Small intestine (tissue), 16 donors: ENCODE measurements at places on chromosomes 16 and 17.
A peak's percentile ranks its signal among the peaks of the same experiment; 100 is the strongest.

DNA sequence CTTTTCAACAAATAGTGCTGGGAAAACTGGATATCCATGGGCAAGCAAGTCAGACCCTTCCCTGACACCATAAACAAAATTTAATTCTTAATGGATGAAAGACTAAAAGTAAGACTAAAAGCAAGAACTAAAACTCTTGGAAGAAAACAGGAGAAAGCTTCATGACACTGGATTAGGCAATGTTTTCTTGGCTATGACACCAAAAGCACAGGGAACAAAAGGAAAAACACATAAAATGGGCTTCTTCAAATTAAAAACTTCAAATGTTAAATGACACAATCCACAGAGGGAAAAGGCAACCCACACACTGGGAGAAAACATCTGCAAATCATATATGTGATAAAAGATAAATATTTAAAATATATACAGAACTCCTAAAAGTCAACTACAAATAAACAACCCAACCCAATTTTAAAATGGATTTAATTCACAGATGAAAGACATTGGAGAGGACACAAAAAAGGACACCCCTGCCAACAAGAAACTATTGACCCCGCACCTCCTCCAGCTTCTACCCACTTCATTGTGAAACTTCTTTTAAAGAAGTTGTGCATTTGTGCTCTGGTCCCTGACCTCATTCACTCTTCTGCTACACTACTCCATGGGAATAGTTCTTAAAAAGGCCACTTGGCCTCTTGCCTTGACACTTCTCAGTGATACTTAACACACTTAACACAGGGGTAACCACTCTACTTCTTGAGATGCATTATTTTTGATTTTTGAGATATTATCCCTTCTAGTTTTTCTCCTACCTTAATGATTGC lies 80.3 kb downstream of the TRIM37 start:
- no peak for DNase-seq

DNA sequence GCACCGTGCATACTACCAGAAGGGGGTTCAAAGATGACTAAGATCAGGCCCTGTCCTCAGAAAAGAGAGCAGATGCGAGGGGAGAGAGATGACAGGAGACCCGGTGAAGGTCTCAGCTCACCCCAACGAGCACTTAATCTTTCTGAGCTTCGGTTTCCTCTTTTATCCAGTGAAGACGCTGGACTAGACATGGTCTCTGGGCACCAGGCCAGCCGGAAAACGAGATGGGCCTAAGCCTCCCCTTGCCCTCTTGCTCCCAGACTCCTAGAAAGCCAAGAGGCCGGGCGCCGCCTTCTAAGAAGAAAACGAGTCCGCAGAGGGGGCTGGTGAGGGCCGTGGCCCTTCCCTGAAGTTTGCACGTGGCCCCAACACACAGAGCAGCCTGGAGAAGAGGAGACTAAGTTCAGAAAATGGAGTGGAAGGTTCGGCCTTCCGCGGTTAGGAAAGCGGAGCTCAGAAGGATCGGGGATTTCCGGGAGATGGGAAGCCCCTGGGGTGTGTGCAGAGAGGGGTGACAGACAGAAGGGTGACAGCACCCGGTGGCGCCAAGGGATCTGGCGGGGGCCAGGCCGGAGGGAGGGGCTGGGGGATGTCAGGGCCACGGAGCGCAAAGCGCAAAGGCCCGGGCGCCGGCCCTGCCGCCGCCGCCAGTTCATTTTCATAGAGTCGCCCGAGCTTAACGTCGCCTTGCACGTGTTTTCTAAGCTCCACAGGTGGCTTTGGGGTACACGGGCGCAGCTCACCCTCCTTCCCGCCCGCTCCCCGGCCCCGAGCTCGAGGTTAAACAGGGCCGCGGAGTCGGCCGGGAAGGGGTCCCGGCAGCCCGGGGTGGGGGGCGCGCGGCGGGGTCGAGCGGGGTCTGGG lies 42.1 kb upstream of the BHLHA9 start:
- peak; percentile 24 for DNase-seq

- DNase-seq = no peak
Measured at GRCh38 chr17:6591599-6592158, 35.3 kb upstream of the PITPNM3 start.

DNA sequence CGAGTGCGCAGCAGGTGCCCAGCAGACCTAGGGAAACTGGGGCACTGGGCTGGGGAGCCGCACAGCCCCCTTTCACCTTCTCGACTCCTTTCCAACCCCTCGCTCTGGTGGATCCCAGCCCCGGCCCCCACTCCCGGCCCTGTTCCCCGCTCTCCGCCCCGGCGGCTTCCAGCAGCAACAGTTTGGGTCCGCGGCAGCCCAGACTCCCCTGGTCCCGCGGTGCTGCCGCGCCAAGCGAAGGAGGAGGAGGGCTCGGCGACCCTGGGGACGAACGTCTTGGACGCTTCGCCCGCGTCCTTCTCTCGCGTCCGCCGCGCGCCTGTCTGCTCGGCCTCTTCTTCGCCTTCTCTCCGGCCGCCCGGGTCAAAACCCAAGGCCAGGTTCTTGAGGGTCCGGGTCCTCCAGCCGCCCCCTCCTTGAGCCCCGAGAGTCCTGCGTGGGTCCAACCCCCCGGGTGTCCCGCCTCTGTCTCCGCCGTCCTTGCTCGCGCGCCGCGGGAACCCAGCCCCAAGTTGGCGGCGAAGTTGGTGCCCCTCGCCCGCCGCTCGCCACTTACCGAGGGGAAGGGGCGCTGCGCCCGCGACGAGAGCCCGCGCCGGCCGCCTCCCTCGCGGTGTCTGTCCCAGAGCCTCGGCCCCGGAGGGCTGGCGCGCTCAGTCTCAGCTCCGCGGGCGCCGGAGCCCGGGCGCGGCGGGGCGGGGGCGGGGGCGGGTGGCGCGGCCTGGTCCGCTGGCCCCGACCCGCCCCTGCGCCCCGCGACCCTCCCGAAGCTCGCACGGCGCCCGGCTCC lies 1.4 kb upstream of the GRIN2C start:
- peak; percentile 18 for DNase-seq

DNA sequence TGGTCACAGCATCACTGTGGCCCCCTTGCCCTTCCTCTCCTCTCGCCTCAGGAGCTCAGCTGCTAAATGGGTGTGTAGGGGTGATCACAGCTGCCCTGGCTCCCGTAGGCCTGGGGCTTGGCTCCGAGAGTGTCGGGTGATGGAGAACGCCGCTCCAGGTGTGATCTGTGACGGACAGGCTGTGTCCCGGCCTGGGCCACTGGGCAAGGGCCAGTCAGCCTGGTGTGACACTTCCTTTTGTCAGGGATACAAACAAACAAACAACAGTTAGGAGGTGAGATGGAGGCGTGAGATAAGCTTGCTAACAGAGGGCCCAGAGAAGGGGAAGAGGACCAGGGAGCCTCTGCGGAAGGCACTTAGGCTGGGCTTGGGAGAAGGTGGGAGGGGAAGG lies 2.0 kb downstream of the ADGRG1 start:
- DNase-seq = no peak
